Hematopoietic multipotent progenitor cell treated with erythropoietin and hydrocortisone succinate and interleukin-3 and kit ligand, for 17 days (in vitro differentiated cells): ENCODE measurements at places on chromosomes 4 and X.

GRCh38 chr4:164591666-164592065 lies 162.3 kb upstream of the SMIM31 start:
- DNase-seq = no peak

DNA sequence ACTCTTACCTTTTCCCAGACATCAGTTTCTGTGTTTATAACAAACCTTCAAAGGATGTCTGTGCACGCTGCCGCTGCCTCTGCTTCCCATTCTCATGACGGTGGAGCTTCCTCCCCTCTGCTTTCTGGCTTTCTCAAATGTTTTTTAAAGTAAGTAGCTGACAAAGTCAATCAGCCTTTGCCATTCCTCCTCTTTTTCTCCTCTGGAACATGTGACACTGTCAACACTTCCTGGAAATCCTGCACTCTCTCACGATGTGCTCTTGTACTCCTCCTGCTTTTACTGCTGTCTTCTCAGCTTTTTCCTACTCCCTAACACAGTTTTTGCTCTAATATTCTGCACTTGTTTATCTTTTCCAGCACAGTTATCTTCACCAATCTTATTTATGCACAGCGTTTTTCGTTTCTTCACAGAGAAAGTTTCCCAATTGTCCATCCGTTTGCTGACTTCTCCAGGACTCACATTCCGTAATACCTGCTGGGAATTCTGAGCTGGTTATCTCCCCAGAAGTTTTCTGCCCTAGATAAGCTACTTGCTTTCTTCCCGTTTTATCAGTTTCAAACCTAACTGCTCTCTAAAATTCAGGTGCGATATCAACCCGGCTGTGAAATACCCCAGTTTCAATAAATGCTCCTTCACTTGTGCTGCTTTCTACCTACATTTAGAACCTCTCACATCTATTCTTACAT lies 465.6 kb upstream of the AGA start:
- DNase-seq = no peak

- no peak for DNase-seq
These were observed 137.5 kb downstream of the COMMD8 start for GRCh38 chr4:47326025-47326424.

DNA sequence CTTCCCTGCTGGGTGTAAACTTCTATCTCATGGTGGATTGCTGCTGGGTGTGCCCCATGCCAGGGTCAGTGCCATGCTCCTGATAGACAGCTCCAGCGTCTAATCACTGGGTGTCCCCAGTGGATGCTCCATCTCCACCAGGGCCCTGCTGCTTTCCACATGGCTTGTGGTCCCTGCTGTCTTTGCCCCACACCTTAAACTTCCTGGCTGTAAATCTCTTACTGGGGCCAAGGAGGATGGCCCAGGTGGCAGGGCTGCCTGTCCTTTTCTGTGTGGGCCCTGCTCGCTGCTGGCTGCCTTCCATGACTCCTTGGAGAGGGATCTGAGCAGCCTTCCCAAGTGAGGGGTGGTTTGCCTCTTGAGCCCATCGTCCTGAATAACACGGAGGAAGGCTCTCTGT lies 51.8 kb downstream of the RGS12 start:
- no peak for DNase-seq

GRCh38 chrX:142804085-142804484 lies 221.6 kb upstream of the SPANXN4 start:
- no peak for DNase-seq

DNA sequence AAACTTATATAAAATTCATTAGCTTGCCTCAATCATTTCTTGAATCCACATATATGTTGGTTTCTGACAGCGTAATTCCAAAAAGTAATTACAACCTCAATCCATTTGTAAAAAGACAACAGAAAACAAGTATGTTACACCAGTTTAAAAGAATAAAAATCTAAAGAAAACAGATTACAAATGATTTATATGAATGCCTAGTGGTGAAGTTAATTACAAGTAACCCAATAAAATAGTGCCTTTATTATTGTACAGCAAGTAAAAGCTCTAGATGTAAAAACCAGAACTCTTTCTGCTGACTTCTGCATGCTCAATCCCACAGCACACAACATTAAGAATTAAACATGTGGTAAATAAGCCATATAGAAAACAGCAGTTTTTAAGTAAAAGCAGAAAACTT lies 197.8 kb downstream of the MAB21L2 start:
- DNase-seq = no peak

DNA sequence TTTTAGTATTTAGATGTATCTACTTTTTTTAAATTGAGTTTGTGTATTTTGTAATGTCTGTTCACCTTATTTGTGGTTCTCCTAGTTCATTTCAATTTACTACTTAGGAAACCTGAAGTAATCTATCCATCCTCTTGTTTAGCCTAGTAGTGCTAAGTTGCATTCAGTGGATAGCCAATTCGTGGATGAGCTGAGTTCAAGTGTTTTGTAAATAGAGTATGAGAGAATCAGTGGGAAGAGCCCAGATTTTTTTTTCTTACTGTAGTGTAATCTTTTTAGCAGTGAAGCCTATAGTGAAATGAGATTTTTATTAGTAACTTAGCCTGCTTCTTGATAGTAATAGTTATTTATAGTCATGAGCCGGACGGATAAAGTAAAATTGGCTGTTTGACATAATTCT lies 21.7 kb downstream of the STAG2 start:
- DNase-seq = no peak

GRCh38 chr4:47340914-47341313 lies 122.6 kb downstream of the COMMD8 start:
- no peak for DNase-seq

DNA sequence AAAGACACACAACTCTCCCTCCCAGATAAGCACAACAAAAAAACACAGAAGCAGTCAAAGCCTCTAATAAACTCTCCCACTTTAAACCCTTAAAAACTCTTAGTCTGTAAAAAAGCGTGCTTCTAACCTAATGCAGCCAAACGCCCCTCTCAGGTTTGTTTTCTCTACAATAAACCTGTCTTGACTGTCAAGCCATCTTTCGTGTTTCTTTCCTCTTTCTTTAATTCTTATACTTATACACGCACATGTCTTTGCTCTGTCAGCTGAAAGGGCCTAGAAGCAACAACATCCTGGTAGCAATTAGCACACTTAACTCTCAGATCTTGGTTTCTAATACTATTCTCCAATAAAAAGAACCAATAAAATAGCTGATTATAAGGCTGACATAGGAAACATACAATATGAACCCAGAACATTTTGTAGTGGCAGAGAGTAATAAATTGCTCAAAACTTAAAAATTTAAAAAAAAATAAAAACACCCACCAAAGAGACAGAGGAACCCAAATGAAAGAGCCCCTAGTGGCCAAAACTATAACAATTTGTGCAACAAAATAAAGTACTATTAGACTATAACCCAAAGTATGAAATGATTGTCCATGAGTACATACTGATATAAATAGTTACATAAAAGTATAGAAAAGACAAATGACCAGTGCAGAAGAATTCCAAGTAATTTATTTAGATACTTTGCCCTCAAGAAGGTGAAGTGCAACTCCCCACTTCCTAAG lies 440.4 kb upstream of the ADGRL3 start:
- no peak for DNase-seq

GRCh38 chr4:10093801-10094552 lies 22.6 kb downstream of the WDR1 start:
- no peak for DNase-seq

- DNase-seq = no peak
These were observed 57.7 kb upstream of the ATXN3L start for GRCh38 chrX:13377550-13377934.

GRCh38 chr4:128450326-128451120 lies 162.9 kb upstream of the PGRMC2 start:
- no peak for DNase-seq

- DNase-seq = no peak
These were observed 179.6 kb upstream of the TENM3 start for GRCh38 chr4:182063651-182064050.

DNA sequence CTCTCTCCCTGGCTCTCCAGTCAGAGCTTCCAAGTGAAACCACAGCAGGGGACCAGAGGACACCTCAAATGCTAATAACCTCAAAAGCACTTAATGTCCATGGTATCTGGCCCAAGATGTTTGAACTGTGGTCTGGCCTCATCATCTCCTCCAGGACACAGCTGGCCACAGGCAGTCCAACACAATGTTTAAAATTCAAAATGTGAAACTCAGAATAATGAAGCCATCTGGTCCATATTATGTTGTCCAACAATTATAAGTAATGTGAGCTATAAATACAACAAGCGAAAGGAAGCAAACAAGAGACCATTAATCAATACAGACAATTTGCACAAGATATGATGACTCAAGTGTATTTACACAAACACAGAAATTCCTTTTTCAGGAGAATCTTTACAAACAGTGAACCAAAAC lies 90.7 kb upstream of the S100G start:
- DNase-seq = no peak

DNA sequence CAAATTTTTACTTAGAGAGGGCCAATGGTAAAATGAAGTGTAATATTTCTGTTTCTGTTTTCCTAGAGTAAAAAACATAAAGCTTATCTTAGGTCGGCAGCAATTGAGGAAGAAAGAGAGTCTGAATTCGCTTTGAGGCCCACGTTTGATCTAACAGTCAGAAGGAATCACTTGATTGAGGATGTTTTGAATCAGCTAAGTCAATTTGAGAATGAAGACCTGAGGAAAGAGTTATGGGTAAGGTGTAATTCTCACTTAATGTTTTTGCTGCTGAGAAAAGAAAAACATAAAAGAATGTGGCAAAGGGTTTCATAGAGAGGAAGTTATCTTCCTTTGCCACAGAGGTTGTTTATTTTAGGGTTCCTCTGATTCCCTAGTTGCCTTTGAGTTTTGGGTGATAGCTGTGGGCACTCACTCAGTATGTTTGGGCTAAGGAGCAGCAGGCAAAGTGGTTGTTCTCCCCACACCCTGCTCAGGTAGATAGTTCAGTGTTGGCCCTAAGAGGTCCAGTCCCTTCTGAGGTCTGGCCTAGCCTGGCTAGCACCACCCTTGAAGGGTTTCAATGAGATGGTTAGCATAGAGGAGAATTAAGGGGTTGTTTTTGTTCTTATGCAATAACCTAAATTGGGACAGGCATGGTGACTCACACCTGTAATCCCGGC lies 32.3 kb downstream of the HERC5 start:
- DNase-seq = no peak
